ENCODE measurements at places on chromosomes 6 and 20. TPM values are rescaled to one million over a fixed set of nuclear protein-coding genes. Genes with fewer than 3 reads are reported as not detected.
A peak's percentile ranks its signal among the peaks of the same experiment; 100 is the strongest.

Gene STMND1
- total RNA-seq = not detected

Gene DPPA5
- total RNA-seq = not detected

Gene HLA-DPB1
- total RNA-seq = 12.2 TPM

Gene UNC5CL
- under 0.01 TPM for total RNA-seq

Gene C20orf204
- 6.9 TPM for total RNA-seq

Gene MCCD1
- not detected for total RNA-seq

Gene GPR63
- under 0.01 TPM for total RNA-seq

Gene BEND6
- total RNA-seq = not detected

Gene HSPA1L
- total RNA-seq = 0.87 TPM

Gene SYNDIG1
- not detected for total RNA-seq

DNA sequence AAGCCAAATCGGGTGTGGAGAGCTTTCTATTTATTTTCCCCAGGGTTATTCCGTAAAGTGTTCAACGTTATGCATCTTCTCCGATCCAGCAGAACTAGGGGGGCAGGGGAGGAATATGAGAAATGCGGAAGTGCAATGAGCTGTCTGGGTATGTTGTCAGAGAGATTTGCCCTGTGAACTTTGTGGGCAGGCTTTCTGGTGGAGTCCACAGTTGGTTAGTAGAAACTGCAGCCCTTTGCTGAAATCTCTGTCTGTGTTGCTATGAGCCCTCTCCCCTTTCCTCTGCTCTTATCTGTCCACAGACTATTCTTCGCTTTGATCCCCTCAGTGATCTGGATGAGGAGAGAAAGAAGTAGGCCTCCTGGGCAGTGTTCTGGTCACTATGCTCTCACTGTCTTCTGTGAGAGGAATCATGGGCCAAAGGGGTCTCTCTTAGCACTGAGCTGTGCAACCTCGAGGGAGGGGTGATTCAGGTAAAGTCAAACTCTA is 158.9 kb upstream of the FUT9 start:
- DNase-seq = no peak

DNA sequence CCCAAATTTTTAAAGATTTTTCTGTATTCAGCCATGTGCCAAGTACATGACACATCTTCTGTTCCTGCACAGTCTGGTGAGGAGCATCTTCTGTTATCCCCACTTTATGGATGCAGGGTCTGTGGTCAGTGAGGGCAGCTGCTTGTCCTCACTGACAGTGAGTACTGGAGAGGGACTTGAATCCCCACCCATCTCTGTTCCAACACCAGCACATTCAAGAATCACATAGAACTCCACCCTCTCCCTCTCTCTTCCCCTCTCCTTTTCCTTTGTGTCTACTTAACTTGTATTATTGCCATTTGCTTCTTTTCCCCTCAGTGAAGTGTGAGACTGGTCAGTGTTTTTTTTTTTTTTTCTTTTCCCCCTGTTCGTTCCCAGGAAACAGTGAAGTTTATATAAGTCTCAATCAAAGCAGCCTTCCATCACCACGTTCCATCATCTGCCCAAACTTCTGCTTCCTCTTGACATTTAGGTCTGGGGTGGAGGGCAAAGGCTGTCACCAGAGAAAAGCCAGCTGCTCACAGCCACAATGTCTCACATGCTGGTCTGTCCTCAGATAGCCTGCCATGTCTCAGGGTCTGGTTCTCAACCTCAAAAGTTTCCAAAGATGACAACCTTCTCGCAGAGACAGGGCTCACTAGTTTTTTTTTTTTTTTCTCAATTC is 110.0 kb upstream of the SSTR4 start:
- no peak for DNase-seq

- DNase-seq = peak; percentile 60
These were observed 8.9 kb downstream of the BPIFB1 start for GRCh38 chr20:33291830-33292355.

- peak; percentile 60 for DNase-seq
These were observed 45.1 kb downstream of the PTPRA start for GRCh38 chr20:2918096-2919049.

GRCh38 chr6:56002336-56002735 is 126.9 kb upstream of the BMP5 start:
- no peak for DNase-seq

DNA sequence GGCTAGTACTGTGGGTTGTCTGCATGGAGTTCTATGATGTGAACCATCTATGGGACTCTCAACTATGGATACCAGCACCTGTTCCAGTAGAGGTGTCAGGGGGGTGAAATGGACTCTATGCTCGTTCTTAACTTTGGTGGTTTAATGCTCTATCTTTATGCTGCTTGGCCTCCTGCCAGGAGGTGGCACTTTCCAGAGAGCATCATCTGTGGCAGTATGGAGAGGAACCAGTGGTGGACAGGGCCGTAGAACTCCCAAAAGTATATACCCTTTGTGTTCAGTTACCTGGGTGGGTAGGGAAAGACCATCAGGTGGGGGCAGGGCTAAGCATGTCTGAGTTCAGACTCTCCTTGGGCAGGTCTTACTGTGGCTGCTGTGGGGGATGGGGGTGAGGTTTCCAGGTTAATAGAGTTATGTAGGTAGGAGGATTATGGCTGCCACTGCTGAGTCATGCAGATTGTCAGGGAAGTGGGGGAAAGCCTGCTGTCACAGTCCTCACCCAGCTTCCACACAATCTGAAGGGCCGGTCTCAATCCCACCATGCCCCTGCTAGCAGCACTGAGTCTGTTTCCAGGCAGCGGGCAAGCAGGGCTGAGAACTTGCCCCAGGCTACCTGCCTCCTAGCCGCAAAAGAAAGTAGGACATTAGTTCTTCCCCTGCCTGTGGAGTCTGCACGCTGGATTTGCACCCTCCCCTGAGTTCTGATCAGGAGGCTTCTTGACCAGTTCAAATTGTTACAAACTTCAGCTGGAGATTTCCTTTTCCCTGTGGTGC is 284.0 kb downstream of the KCNQ5 start:
- DNase-seq = no peak

- no peak for DNase-seq
These were observed 325.0 kb downstream of the PREX1 start for GRCh38 chr20:48502758-48503157.

DNA sequence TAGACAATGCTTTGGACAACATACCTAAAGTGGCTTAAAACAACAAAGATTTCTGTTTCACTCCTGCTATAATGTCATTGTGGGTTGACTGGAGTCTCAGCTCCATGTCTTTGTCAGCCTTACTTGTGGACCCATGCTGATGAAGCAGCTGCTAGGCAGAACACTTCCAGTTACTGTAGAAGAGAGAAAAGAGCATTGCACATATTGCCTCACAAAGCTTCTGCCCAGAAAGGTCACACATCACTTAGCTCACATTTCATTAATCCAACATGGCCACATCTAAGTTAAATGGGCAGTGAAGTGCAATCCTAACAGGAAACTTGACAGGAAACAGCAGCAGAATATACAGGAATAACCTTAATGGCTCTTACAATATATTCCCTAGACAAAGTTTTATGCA is 480.5 kb upstream of the HTR1E start:
- no peak for DNase-seq

GRCh38 chr6:155882527-155883333 is 427.1 kb upstream of the NOX3 start:
- DNase-seq = peak; percentile 32

DNA sequence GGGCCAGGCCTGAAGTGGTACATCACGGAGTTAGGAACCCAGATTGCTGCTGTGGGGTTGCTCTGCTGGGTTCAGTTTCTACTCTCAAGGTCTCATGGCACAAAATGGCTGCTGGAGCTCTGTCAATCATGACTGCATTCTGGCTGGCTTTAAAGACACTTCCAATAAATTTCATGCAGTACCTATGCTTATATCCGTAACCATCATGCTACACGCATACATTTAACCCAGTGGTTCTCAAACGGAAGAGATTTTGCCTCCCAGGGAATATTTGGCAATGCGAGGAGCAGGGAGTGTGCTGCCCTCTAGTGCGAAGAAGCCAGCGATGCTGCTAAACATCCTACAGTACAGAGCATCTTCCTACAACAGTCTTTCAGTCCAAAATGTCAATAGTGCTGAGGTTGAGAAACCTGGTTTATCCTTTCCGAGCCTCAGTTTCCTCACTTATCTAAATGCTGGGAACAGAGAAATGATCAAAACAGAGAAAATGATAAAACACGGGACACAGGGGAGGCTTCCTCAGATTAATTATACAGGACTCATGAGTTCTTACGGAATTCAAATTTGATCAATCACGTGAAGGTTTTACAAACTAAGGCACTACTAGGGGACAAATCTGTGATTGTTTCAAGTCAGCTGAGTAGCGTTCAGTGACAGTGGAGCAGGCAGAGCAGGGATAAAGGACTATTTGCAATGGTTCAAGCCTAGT is 9.6 kb upstream of the SLC2A10 start:
- DNase-seq = peak; percentile 40

GRCh38 chr20:17614176-17614811 is 44.4 kb downstream of the DSTN start:
- DNase-seq = no peak

DNA sequence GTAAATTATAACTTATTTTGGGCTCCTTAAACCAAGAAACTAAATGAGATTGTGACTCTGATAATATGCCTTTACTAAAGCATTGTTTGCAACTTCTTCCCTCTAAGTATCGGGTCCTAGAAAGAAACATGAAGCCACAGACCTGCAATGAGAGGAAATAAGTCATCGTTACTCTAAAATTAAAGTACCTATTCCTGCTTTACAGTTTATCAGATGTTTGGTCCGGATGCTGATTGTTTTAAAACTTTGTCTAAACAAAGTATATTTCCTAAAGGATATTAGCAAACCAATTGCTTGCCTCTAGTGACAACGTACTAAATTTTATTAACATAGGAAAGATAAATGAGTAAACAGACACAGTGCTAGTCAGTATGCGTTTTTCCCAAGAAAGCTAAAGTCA is 216.8 kb downstream of the GJA1 start:
- peak; percentile 85 for DNase-seq

DNA sequence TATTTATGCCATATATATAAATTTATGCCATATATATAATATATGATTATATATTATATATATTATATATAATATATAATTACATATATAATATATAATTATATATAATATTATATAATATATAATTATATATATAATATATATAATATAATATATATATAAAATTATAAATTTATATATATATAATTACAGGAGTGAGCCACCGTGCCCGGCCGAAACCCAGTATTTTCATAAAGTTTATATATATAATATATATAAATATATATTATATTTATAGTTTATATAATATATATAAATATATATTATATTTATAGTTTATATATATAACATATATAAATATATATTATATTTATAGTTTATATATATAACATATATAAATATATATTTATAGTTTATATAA is 31.6 kb downstream of the NKX2-4 start:
- no peak for DNase-seq

GRCh38 chr6:33299237-33299944 is 649 bp upstream of the RGL2 start:
- peak; percentile 94 for DNase-seq

DNA sequence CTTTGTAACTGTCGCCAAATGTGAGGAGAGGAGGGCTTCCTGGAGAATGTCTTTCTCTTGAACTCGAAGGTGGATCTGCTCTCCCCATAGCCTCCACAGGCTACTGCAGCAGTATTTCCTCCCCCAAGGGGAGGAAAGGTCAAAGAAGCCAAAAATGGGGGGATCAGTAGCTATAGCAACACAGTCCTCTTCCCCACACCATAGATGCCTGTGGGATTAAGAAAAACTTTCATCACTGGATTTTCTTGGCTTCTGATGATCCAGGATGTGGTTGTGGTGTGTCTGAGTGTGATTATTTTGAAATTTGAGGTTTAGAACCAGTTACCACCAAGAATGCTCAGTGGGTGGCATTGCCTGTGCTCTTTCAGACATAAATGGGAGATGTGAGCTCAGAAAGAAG is 140.1 kb upstream of the SPACA1 start:
- DNase-seq = no peak

DNA sequence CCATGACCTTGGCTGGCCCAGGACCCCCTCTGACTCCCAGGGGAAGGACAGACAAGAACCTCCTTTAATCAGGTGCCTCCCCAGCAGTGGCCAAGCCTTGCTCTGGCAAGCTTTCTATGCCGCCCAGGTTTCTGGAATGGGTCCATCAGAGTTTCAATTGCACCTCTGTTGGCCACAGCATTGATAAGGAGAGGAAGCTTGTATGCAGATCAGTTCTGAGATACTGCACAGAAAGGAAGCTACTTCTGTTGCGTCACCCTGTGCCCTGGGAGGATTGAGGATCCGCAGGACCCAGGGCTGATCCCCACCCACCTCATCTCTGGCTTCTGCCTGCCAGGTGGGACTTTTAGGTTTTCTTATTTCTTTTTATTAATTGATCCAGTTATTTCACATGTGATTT is 167.2 kb downstream of the TFAP2C start:
- DNase-seq = no peak

DNA sequence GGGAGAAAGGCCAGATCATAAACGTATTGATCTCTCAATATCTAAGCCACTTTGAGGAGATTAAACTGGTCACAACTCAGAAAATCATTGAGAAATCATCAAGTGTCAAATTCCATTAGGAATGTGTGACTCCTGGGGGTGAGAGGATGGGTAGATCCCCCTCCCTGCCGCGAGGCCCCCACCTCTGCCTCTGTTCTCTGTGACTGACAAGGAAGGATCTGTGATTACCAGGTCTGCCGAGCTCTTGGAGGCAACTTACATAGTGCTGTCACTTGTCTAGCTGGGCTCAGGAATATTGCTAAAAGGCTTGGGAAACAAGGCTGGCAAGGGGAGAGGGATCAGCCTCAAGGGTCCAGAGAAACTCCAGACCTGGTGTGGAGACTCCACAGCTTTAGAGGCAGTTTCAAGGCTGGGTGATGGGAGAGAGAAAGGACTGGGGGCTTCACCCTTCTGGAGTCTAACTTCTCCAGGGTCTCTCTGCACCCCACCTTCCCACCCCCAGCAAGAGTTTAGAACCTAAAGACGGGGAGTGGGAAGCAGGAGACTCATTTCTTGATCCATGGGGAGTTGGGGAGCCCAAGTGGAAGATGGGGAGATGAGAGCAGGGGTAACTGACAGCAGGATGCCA is 11.6 kb upstream of the ARMC12 start:
- no peak for DNase-seq

DNA sequence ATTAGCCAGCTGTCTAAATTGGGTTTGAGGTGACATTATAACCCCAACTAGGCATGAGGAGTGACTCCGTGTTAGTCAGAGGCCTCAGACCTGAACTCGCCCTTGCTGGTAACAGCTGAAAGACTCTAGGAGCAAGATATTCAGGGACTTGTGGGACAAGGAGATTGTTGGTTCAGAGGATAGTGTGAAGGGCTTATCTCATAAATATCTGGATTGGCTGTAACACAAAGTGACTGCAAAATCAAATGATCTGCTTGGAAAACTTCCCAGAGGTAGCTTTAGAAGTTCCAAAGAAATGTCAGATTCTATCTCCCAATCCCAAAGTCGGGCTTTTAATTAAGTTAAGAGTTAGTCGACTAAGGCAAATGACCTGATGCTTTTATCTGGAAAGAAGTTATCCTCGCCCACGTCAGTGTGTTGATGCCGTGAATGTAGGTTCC is 72.4 kb downstream of the TULP4 start:
- DNase-seq = no peak

- no peak for DNase-seq
These were observed 617.6 kb downstream of the COL12A1 start for GRCh38 chr6:74588094-74588832.

- no peak for DNase-seq
These were observed 53.5 kb upstream of the SLC22A16 start for GRCh38 chr6:110529907-110530306.

- no peak for DNase-seq
These were observed 773 bp upstream of the EPB41L2 start for GRCh38 chr6:131063764-131064272.

All from lung microvascular endothelial cell (primary cell).